ENCODE measurements at places on chromosomes 13 and 19. TPM values are rescaled to one million over a fixed set of nuclear protein-coding genes. Genes with fewer than 3 reads are reported as not detected.

GRCh38 chr19:18789883-18790565 lies 1.1 kb downstream of the COMP start:
- H3K27me3 ChIP-seq: peaks cover 44% of the 10 kb centered on the region
- no peak overlapping the region for H3K27ac ChIP-seq
- H3K4me1 ChIP-seq: no peaks in the 10 kb centered on the region
- peak overlapping the region; percentile 56 for H3K4me3 ChIP-seq
- H3K36me3 ChIP-seq: no peaks in the 10 kb centered on the region

DNA sequence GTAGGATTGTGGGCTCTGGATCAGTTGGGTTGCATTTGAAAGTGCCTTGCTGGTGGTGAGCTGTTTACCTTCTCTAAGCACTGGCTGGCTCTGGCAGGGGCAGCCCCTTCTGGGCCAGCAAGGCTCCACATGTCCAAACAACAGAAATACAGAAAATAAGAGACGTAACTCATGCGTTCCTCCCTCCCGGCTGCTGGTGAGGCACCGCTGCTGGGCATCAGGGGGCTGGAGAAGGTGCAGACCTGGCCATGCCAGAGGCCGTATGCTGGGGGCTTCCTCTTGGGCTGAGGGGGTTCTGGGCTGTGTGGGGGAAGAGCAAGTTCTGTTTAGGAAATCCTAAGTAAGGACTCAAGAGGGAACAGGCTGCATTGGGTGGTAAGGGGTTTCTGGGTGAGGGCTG lies 140.6 kb downstream of the URI1 start:
- H3K36me3 ChIP-seq: no peaks in the 10 kb centered on the region
- 0 out of 2 replicates have a peak, but pooled peaks cover 7% of the 10 kb centered on the region for H3K27me3 ChIP-seq
- no peak overlapping the region for H3K4me3 ChIP-seq
- no peaks in the 10 kb centered on the region for H3K4me1 ChIP-seq
- DNase-seq: no peak

GRCh38 chr13:76812206-76812897 lies 73.9 kb downstream of the KCTD12 start:
- H3K4me1 ChIP-seq: peaks cover 11% of the 10 kb centered on the region
- no peaks in the 10 kb centered on the region for H3K27me3 ChIP-seq
- no peak overlapping the region for H3K27ac ChIP-seq
- no peaks in the 10 kb centered on the region for H3K36me3 ChIP-seq
- H3K4me3 ChIP-seq: no peak overlapping the region
- DNase-seq: peak; percentile 71

The KIR2DL1 gene
- not detected for total RNA-seq

- no peaks in the 10 kb centered on the region for H3K36me3 ChIP-seq
- H3K4me1 ChIP-seq: peaks cover 5% of the 10 kb centered on the region
- no peak overlapping the region for H3K27ac ChIP-seq
- no peak for DNase-seq
- H3K4me3 ChIP-seq: no peak overlapping the region
- no peaks in the 10 kb centered on the region for H3K27me3 ChIP-seq
Measured at GRCh38 chr13:98983182-98983581, 5.3 kb upstream of the DOCK9 start.

DNA sequence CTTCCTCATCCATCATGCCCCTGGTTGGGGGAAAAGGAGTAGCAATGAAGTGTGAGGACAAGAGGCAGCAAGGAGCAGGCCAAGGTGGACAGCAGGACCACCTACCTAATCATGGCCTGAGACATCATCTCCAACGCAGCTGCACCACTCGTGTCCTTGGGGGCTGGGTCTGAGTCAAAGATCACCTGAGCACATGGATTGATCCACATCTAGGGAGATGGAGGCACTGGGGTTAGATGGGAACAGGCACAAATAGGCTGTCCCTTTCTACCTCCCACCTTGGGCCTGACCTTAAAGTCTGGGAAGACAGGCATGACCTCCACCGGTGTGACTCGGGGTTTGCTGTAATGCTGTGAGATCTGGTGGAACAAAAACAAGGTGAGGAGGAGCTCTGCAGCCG lies 2.2 kb downstream of the PAF1 start:
- H3K4me3 ChIP-seq: no peak overlapping the region
- no peaks in the 10 kb centered on the region for H3K27me3 ChIP-seq
- no peak for DNase-seq

The R3HDM4 gene
- total RNA-seq: 50.9 TPM

DNA sequence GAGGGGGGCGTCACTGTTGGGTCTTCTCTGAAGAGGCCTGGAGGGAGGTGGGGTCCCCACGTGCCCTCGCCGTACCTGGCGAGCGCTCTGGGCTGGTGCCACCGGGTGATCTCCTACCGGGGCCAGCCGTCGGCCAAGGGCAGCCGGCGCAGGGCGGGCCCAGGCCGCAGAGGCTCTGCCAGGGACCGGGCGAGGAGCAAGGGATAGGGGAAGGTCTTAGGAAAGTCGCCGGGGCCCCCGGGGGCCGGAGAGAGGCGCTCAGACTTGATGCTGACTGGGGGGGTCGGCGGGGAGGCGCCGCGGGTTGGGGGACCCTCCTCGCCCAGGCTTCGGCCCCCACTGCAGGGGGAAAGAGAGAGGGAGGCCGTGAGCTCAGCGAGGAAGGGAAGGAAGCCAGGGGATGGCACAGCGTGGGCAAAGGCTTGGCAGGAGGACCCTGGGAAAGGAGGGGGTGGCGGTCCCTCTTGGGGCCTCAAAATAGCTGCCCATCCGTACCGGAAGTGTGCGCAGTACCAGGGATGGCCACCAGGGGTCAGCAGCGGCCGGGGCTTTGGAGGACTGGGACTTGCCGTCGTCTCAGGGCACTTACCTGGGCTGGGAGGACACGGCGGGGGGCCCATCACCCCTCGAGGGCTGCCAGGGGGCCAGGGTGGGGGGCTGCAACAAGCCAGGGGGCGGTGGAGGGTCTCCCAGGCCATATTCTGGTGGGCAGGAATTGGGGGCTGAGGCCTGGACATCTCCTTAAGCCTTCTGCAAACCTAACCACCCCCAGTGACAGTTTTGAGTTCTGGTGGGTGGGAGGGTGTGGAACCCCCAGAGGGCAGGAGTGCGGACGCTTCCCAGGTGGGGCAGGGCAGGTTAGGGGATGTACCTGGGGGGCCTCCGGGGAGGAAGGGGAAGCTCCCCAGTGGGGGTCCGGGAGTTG lies 7.7 kb upstream of the TMEM161A start:
- no peaks in the 10 kb centered on the region for H3K27me3 ChIP-seq
- H3K36me3 ChIP-seq: no peaks in the 10 kb centered on the region
- H3K4me3 ChIP-seq: 0 out of 2 replicates have a peak overlapping the region, but pooled peaks have one; percentile 34
- DNase-seq: peak; percentile 52

DNA sequence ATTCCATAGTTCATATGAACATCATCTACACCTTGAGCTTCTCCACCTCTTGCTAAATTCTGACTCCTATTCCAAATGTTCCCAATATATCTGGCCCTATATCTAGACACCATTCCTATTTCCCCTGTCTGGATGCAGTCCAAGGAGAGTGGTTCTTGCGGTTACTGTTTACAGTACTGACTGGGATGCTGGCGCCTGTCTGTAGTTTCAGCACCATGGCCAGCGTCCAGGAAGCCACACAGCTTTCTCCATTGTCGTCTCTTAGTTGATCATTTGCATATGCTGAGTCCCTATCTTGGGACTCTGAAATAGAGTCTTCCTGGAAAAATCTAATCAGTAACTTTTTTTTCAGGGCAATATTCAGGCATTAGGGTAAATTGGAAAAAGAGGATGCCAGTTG lies 14.9 kb downstream of the LAIR2 start:
- H3K27ac ChIP-seq: no peak overlapping the region
- H3K36me3 ChIP-seq: no peaks in the 10 kb centered on the region
- H3K4me1 ChIP-seq: no peaks in the 10 kb centered on the region
- H3K4me3 ChIP-seq: no peak overlapping the region

The HPN gene
- total RNA-seq: not detected

DNA sequence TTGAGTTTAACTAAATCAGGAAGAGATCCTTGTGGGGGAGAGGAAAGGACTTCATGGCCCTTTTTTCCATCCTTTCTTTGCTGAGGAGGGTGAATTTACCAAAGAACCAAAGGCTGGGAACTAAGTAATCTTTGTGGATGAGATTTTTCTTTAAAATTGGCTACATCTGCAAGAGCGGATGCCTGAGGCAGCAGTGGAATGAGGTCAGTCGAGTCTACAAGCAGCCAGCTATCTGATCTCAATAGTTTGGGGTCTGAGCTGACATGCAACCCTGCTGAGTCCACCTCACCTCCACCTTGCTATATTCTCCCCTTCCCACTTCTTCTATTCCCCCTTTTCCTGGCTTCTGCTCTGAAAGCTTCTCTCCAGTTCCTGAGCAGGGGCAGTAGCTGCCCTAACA lies 3.6 kb upstream of the DNAJC15 start:
- H3K27me3 ChIP-seq: no peaks in the 10 kb centered on the region
- H3K4me1 ChIP-seq: no peaks in the 10 kb centered on the region
- no peak overlapping the region for H3K27ac ChIP-seq
- no peak overlapping the region for H3K4me3 ChIP-seq
- no peaks in the 10 kb centered on the region for H3K36me3 ChIP-seq

GRCh38 chr19:9727644-9728043 lies 40.9 kb downstream of the ZNF846 start:
- no peaks in the 10 kb centered on the region for H3K36me3 ChIP-seq
- no peaks in the 10 kb centered on the region for H3K4me1 ChIP-seq
- H3K4me3 ChIP-seq: no peak overlapping the region

DNA sequence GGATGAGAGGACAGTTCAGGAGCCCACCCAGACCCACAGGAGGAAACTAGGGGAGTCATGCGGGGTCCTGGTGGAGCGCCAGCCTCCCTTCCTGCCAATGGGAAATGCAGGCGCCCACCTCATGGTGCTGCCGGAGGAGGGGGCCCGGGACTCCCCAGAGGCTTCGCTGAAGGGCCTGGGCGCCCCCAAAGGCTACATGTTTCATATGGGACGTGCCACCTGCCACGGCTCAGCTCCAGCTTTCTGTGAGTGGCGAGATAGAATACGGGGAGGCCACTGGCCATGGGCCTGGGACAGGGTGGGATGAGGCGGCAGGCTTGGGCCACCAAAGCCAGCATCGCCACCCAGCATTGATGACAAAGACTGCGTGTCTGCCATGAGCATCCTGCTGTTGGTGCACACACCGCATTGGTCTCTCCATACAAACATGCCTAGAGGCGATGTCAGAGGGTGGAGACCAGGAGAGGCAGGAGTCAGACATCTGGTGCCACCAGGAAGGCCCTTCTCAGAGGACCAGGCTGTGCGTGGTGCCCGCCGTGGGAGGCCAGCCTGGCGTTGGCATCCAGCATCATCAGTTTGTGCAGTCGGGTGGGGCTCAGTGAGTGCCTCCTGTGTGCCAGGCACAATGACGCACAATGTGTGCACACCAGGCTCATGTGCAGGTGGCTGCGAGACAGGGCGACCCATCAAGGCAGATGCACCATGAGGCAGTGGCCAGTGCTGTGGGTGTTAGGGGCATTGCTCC lies 1.2 kb upstream of the F10 start:
- H3K4me1 ChIP-seq: no peaks in the 10 kb centered on the region
- H3K36me3 ChIP-seq: no peaks in the 10 kb centered on the region
- H3K27me3 ChIP-seq: no peaks in the 10 kb centered on the region
- H3K4me3 ChIP-seq: no peak overlapping the region
- no peak overlapping the region for H3K27ac ChIP-seq

GRCh38 chr13:50215399-50215798 lies 200.2 kb downstream of the KCNRG start:
- no peak overlapping the region for H3K27ac ChIP-seq
- no peak overlapping the region for H3K4me3 ChIP-seq
- no peaks in the 10 kb centered on the region for H3K4me1 ChIP-seq
- DNase-seq: no peak

DNA sequence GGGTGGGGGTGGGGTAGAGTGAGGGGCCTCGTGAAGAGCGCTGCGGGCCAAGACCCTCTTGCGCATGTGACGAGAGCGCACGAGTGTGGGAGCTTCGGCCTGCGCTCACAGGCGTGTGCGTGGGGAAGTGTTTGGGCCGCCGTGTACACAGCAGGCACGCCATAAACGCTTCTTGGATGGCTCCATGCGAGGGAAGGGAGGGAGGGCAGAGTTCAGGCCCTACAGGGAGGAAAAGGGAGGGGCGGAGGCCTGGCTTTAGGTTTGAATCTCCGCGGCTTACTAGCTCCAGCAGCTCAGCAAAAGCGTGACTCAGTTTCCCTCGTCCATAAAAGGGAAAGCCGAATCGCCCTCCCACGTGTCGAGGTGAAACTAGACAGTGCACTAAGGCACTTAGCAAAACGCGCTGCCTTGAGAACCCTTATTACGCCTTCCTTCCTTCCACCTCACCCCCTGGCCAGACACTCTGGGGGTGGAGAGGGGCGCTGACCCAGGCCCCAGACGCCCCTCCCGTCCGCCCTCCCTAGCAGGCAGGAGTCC lies 12.5 kb downstream of the GADD45B start:
- peaks cover 15% of the 10 kb centered on the region for H3K4me1 ChIP-seq
- H3K27ac ChIP-seq: peak overlapping the region; percentile 2
- peak; percentile 51 for DNase-seq
- H3K4me3 ChIP-seq: peak overlapping the region; percentile 62

The RPS15 gene
- total RNA-seq: 1,256 TPM

DNA sequence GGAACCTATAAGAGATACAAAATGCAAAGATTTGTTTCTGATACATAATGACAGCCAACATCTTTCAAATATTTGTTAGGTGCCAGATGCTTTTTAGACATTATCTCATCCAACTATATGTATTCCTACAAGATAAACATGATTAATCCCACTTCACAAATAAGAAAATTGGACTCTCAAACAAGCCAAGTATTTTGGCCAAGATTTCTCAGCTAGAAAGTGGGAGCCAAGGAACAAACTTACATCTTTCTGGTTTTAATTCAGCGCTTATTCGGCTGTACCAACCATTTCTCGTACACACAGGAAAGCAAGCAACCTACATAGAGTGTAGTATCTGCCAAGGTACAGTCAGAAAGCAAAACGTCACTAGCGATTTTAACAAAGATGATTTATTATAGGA lies 85.7 kb upstream of the SERP2 start:
- H3K27ac ChIP-seq: no peak overlapping the region
- no peak overlapping the region for H3K4me3 ChIP-seq
- H3K36me3 ChIP-seq: no peaks in the 10 kb centered on the region
- H3K4me1 ChIP-seq: no peaks in the 10 kb centered on the region

DNA sequence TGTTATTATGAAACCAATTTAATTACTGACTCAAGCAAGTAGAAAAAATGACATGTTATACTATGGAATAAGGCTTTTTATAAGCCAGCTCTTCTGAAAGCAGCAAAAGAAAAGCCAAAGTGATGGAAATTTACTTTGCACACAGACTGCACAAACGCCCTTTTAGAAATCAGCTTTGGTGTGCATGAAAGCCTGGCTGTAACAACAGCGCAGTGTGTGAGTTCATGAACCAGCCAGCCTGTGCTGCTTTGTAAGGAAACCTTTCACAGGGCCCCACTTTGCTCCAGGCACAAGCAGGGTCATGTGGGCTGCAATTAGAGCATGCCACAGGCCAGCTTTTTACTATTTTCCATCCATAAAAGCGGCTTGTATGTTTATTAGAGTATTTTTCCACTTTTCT lies 13.6 kb upstream of the IFT88 start:
- DNase-seq: peak; percentile 7
- H3K36me3 ChIP-seq: no peaks in the 10 kb centered on the region
- no peak overlapping the region for H3K4me3 ChIP-seq
- H3K4me1 ChIP-seq: no peaks in the 10 kb centered on the region
- H3K27me3 ChIP-seq: no peaks in the 10 kb centered on the region

DNA sequence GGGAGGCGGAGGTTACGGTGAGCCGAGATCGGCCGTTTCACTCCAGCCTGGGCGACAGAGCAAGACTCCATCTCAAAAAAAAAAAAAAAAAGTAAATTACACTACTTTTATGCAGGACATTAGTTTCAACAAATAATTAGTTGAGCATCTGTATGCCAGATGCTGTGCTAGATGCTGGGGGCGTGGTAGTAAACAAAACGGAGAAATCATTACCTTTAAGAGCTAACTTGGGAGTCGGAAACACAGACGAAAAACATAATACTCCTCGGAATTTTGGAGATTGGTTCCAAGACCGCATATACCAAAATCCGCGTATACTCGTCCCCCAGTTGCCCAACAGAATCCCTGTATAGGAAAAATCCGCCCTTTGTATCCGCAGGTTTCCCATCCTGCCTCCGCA lies 1.3 kb upstream of the DUS3L start:
- no peaks in the 10 kb centered on the region for H3K36me3 ChIP-seq
- no peak overlapping the region for H3K27ac ChIP-seq
- H3K4me3 ChIP-seq: no peak overlapping the region

Data from GM23248 (cell line).